ENCODE measurements at places on chromosomes 1 and 21.

- no peak for DNase-seq
Measured at GRCh38 chr1:203088441-203088840, 2.6 kb upstream of the MYOG start.

GRCh38 chr1:17557986-17558385, 18.5 kb downstream of the ARHGEF10L start:
- DNase-seq, result no peak

DNA sequence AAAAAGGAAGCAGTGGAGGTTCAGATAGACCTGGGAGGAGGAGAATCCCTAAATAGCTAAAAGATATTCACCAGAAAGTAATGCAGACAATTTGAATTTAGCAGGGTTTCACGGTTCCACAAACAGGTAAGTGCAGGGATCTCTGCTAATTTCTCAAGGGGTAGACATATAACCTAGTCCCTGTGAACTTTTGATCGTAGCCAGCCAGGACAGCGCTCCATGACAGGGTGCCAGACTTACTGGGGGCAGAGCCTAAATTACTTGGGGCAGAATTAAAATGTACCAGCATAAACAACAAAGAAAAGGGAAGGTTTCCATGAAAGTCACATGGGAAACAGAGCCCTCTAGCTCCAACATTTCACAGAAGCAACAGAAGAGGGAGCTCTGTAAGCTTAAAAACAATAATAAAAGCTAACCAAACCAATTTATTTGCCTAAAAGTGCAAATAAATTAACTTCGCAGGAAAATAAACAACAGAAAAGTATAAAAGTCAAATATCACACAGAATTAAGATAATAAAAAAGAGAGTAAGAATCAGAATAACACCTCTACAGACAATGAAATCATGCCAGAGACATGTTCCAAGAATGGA, 198.3 kb downstream of the DUSP10 start:
- no peak for DNase-seq

DNA sequence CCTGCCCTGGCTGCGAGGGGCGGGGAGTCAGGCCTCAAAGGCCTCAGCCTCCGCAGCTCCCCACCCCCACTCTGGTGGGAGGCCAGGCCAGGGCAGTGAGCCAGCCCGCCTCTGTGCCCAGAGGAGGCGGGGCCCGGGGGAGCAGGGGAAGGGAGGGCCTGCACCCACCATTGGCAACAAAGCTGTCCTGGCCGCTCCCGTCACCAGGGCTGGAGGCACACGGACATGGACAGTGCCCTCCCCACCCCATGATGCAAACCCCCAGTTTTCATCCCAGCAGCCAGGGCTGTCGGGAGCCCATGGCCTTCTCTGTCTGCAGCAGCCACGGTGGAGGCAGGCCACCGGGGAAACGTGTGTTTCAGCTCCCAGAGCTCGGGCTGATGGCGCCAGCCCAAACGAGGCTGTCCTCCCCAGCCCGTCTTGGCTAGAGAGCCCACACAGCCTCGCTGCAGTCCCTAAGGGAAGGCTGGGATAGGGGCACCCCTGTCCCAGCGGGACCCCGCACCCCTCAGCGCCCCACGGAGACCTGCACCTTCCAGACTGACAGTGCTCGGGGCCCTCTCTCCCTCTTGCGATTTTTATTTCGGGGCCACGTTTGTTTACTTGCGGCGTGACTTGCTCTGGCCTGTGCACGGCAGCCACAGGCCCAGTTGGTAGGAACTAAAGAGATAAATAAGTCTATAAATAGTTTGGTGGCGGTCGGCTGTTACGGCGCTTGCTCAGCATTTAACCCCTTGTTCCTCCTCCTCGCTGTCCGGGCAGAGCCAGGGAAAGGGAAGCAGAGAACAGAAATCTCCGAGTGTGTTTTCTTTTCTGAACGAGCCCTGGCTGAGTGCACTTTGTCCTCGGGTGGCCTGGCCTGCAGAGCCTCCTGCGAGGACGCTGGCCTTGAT, 101.8 kb downstream of the PRDM16 start:
- DNase-seq, result no peak

- no peak for DNase-seq
Measured at GRCh38 chr1:58477390-58477789, 69.1 kb downstream of the OMA1 start.

DNA sequence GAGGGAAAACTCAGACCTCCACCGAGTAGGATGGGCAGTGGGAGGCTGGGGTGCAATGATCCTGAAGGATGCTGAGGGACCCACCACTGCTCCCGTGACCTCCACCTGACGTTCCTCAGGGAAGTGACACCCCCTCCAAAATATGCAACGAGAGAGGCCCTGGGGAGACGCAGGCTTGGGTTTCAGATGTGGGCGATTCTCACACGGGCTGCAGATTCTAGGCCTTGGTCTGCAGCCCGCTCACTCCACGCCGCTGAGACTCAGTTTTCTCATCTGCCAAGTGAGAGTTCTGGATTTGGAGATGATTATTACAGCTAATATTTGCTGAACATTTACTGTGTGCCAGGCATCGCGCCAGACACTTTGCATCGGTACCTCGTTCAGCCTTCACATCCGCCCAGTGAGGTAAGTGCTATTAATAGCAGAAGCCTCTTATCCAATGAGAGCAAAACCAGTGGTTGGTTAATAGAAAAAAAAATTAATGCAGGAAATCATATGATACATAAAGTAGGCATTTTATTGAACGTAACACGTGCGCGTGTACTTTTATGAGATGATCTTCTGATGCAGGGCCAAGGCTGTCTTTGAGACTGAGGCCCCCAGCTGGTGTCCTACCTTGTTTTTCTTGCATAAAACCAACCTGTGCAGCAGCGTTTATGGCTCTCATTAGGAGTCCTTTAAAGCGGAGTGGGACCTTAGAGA, 102.0 kb upstream of the RUNX3 start:
- DNase-seq, result no peak

DNA sequence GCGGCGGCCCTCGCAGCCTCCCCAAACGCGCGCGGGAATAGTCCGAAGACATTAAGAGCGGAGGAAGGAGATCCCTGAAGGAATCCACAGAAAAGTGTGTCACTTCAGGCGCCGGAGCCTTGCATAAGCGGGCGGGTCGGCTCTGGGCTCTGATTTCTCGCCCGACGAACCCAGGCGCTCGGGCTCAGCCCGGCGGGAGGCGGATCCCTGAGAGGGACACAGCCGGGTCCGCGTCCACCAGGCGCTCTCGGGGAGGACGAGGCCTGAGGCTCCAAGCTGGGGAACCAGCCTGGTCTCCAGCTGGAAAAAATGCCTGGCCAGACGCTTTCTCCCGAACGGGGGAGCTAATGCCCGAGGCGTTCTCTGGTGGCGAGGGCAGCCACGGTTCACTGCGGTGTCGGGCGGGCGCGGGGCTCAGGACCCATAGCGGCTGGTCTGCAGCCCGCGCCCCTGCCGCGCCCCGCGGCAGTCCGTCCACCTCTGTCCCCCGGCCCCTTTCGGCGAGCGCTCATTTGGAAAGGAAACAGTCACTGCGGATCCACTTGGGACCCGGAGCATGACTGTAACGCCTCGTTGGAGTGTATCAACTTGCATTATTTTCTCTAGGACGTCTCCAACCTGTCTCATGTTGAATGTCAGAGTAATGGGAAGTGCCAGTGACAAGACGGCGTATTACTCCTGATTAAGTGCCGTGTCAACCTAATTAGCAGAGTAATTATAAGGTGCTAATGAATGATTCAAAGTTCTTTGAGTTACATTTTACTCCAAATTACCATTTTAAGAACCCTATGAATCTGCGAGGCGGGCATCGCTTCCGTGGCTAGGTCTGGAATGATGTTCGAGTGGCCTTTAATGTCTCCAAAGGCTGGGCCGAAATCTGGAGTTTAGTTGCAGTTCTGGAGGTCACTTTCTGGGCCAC, 1.6 kb upstream of the BARHL2 start:
- DNase-seq, result no peak

- no peak for DNase-seq
Measured at GRCh38 chr1:4267381-4268261, 367.5 kb upstream of the C1orf174 start.

DNA sequence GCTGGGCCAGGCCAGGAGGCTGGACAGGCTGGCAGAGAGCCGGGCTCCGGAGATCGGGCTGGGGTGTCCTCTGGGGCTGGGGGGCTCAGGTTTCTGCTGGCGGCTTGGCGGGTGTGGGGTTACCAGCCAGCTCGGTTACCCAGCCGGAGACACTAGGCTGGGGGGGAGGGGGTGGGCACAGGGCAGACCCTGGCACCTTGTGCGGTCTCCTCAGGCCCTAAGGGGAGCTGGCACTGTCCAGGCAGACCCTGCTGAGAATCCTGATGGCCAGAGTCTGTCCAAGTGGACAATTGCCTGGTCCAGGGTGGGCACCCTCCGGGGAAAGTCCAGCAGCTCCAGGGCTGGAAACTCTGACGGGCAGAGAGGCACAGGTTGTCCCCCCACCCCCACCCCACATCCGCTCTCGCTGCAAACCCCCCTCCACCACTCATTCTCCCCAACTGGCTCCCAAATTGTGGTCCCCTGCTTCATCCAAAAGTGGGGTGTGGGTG, 6.7 kb downstream of the ZBTB7B start:
- DNase-seq, result no peak

- DNase-seq, result no peak
Measured at GRCh38 chr1:239868058-239868832, 223.4 kb upstream of the FMN2 start.

DNA sequence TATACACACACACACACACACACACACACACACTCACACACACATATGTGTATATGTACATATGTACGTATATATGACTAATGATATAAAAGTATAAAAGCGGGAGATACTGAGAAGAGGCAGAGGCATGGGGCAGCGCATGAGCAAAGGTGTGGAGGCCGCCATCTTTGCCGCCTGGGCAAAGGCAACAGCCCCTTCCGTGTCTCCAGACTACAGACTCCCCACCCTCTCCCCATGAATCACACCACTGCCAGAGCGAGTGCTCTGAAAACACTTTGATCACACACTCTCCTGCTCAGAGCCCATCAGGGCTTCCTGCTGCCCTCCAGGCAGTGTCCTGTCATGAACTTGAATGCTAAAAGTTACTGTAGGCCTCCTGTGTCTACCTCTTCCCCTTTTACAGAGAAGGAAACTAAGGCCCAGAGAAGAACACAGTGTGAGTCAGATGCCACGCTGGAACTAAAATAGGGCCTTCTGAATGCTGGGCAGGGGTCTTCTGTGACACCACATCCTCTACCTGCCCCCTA, 54.7 kb upstream of the SSBP3 start:
- no peak for DNase-seq

- DNase-seq, result no peak
Measured at GRCh38 chr1:221765527-221765926, 23.6 kb upstream of the DUSP10 start.

GRCh38 chr1:225691377-225691776, 38.5 kb upstream of the ENAH start:
- no peak for DNase-seq

- DNase-seq, result no peak
Measured at GRCh38 chr21:39663742-39664492, 51.2 kb downstream of the B3GALT5 start.

DNA sequence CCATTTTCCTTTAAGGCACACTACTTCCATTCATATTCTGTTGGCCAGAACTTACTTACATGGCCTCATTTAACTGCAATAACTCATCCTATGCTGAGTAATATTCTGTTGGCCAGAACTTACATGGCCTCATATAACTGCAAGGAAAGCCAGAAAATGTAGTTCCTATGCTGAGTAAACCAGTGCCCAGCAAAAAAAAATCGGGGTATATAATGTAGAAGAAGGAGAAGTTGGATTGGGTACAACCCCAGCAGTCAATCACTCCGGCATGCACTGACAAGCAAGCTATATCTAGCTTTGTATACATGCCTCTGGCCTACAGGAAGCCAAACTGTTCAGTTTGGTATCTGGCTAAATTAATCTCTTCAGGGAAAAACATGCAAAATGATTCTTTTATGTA, 39.4 kb upstream of the PPIH start:
- no peak for DNase-seq

- DNase-seq, result no peak
Measured at GRCh38 chr21:38289705-38290485, 33.1 kb downstream of the KCNJ15 start.
